ENCODE measurements at places on chromosomes 2 and 18.

DNA sequence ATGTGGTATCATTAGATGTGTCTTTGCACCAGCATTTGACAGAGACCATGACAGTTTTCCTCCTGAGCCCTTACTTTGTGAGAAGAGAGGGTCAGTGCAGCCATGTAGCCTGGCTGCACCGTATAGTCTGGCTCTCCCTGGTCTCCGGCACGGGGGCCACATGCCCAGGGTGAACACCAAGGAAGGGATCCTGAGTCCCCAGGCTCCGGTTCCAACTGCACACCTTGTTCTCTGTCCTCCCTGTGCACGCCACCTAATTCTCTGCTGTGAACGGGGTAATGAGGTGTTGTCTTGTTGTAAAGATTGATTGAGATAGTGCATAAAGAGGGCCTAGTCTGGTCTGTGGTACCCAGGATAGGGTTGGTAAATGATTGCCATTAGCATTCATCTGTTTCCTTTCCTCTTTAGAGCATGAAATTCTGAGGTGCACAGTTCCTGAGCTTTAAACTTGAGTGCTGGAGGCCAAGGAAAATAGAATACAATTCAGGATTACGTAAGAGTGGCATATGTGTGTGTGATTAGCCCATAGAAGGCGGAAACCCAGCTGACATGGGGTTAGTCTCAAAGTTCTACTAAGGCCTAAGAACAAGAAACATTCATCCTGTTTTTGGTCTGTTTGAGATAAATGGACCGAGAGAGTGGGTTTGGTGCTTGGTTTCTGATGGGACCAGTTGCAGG, 55.5 kb downstream of the NCK2 start:
- no peak for DNase-seq

DNA sequence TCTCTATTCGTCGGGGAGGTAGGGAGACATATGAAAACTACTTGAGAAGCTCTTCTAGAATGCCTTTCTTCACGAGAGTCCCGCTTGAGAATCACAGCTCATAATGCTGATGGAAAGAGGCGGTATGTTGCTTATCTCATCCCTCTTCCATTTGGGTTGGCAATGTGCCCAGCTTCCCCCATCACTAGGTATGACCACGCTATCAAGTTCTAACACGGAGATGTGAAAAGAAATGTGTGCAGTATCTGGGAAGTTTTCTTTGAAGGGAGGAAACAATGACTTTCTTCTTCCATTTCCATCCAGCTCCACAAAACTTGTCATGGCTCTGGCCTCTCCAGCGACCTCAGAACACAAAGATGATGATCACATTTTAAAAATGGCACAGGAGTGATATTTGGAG, 742.4 kb downstream of the DCDC2C start:
- no peak for DNase-seq

GRCh38 chr2:111182121-111182520, 61.4 kb downstream of the BCL2L11 start:
- no peak for DNase-seq

DNA sequence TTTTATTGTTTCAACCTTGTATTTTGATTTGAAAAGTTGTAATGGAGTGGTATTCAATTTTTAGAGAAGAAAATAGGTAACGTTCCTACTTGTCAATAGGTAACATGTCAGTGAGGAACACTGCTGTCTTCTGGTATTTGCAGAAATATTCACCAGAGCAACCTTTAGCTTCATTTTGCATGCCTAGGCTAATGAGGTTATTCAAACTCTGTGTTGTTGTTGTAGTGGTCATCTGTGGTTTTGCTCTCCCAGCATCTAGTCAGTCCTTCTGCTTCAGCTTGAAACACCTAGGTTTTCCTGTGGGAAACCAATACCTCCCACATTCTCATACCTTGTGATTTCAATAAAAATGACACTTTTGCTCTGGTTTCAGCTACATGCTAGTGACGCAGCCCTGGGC, 98.4 kb downstream of the LYPD6 start:
- no peak for DNase-seq

DNA sequence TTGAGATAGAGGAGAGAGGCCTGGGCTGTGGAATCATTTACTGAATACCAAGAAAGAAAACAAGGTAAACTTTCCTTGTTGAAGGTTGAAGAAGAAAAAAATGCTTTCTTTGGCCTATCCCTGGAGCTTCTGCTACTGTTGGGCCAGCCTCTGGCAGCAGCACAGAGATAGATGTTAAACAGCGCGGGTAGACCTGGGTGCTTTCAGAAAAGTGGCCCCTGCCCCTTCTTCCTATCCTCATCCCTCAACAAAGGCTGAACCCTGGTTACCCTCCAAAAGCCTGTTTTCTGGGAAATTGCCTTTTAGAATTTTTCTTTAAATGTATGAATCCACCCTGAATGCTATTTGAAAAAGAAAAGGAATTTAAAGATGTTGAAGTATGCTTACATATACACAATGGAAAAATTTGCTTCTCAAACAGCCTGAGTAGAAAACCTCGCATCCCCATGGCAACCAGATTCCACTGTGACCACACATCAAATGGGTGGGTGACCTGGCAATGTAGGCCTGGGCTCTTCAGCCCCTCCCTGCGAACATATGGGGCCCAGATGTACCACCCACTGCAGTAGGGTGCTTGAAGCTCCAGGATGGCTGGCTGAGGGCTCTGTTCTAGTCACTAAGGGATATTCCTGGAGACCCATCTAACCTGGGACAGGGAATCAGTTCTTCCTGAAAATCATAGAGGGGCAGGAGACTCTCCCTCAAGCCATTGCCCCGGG, 23.4 kb upstream of the CHRNA1 start:
- no peak for DNase-seq

DNA sequence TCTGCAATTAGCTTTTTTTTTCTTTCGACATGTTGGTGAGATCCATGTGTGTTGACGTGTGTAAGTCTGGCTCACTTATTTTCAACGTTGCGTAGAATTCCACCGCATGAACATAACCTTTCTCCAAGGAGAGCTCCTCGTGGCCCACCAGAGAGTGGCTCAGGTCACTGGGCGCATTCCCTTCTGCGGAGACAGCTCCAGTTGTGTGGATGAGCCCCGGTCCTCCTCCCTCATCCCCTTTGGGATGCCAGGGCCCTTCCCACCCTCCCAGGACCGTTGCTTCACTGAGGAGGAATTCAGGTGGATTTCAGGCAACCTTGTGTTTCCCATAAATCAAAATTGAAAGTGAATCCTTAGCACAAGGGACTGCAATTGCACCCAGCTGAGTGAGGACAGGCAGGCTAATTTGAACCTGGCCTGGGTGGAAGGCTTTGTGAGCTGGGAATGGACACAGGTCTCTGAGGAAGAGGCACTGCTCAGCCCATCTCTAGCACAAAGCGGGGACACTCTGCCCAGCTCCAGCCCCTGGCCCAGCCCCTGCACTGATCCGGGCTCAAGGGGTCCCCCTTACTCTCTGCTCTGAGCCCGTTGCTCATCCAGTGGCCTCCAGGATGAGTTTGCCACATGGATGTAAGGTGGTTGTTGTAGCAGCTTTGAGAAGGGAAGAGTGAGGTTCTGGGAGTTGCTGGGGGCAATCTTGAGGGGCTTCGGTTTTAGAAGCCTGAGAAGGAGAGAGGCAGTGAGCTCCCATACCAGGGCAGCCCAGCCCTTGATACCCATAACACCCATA, 57.8 kb upstream of the HAAO start:
- DNase-seq, result no peak

- DNase-seq, result no peak
These were observed 123.6 kb upstream of the GPC1 start for GRCh38 chr2:240311821-240312220.

DNA sequence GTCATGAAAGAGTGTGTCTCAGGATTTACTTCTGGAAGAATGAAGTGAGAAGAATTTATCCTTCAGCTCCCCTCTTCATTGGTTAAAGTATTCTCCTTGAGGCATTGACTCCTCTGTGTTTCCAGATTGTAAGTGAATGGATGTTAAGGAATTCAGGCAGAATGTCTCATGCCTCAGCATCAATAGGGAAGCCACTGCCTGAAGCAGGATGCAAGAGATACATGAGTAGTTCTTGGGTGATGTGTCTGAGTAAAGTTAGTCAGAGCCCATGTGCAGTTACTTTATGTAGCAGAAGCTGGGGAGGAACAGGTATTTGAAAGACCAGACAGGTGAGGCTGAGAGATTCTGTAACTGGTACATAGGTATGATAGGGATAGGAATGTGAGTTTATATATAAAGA, 34.0 kb upstream of the TMEFF2 start:
- no peak for DNase-seq

GRCh38 chr18:38933910-38934510, 1368.4 kb upstream of the CELF4 start:
- DNase-seq, result no peak

- DNase-seq, result peak; percentile 64
These were observed 27.8 kb upstream of the GAREM2 start for GRCh38 chr2:26144953-26145680.

DNA sequence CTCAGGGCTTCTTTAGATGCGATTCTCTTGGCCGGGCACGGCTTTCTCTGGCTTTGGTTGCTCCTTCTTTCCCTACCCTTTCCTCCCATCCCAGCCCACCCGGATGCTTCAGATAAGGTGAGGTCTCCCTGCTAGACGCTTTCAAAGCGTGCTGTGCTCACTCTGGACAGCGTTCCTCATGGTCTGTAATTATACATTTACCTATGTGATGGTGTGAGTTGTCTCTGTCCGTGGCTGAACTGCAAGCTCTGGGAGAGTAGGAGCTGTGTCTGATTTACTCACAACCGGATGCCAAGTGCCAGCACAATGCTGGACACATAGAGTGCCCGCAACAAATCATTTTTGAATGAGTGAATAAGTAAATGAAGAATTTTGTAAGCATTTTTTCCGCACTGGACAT, 26.8 kb upstream of the PNPT1 start:
- DNase-seq, result no peak

DNA sequence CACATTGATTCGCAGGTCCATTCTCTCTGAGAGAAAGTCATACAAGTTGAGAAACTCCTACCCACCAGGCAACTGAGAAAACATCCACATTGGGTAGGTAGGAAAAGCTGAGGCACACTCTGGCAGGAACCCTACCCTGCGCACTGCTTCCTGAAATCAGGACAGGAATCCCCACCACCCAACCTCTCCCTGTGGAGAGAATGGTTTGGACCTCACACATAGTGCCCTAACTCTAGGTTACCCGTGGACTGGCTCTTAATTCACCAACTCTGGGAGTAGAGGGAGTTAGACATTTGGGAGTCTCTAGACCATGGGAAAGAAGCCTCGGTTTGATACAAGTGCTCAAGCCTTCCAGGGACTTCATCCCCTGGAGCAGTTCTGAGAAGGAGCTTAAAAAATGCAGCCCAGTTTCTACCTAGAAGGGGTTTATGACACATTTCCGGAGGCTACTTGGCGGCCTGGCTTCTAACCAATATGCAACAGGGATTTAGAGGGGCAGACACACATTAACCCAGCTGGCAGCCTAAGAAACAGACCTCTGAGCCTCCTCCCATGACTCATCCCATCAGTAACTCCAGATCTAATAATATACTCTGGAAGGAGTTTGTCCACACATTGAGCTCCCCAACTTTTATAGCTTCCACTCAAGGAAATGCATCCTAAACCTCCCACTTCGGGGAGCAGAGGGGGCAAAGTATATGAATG, 136.7 kb downstream of the EML6 start:
- no peak for DNase-seq

DNA sequence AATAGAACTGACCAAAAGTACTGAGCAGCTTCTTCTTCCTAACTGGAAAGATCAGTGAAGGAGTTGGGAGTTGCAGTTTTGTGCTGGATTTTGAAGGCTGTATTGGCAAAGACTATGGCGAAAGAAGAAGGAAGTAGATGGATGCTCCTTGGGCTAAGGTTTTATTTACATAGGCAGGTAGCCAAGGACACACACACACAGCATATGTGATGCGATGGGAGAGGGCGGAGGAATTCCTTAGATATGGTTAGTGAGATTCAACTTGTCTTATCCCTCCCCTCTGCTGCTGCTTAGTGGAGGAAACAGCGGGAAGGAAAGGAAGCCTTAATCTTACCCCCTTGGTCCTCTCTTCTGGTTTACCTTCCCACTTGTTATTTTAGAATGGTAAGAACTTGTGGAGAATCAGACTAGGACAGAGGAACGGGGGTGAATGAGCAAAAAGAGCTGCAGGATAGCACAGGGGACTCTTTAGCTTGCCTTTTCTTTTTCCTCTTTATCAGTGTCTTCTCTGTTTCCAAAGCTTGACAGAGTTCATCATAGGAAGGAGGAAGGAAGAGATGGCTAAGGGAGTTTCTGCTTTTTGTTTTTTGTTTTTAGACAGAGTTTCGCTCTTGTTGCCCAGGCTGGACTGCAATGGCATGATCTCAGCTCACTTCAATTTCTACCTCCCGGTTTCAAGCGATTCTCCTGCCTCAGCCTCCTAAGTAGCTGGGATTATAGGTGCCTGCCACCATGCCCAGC, 87.9 kb downstream of the OSBPL6 start:
- no peak for DNase-seq

- DNase-seq, result no peak
These were observed 174.9 kb downstream of the RAB3GAP1 start for GRCh38 chr2:135226961-135227360.

- DNase-seq, result no peak
These were observed 7.2 kb upstream of the HNMT start for GRCh38 chr2:137957033-137957432.

GRCh38 chr2:182101263-182101662, 115.6 kb downstream of the PPP1R1C start:
- DNase-seq, result no peak

GRCh38 chr18:49609256-49610021, 47.6 kb downstream of the LIPG start:
- DNase-seq, result no peak

DNA sequence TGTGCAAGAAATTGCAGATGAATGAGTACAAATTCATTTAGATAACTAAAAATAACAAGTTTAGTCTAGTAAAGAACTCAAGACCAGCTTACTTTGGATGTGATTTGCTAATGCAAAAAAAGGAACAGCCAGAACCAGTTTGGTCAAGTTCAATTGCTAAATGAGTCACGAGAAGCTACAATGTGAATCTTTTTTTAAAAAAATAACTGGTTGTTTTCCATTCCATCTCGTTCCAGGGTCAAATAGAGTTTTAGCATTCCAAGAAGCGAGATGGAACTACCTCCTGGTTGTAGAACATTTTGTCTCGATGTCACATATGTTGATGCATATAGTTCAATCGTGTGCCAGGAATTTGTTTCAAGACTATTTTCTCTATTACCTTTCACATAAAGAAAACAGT, 65.0 kb upstream of the IKZF2 start:
- DNase-seq, result no peak

- no peak for DNase-seq
These were observed 426.1 kb upstream of the UBE2E3 start for GRCh38 chr2:180554330-180554729.

DNA sequence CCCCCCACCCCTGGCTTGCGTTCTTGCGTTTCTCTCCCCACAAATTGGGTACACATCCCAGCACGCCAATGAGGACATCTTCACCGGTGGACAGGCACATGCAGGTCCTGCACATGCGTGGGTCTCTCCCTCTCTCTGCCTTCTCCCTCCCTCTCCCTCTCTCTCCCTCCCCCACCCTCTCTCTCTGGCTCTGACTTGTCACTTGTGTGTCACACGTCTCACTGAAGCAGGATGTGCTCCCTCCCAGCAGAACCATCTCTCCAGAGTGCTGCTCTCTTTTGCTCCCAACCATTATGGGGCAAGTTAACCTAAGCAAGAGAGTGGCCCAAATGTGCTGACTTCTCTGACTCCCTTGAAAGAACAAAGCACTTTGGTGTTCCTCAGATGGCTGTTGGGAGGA, 120.8 kb upstream of the CAB39 start:
- no peak for DNase-seq
